ENCODE measurements at places on chromosomes 7 and 10.
A peak's percentile ranks its signal among the peaks of the same experiment; 100 is the strongest.

GRCh38 chr10:34705563-34705962 lies 109.5 kb downstream of the PARD3 start:
- no peak for DNase-seq

GRCh38 chr10:89091496-89091895 lies 100.9 kb downstream of the FAS start:
- DNase-seq, result no peak

DNA sequence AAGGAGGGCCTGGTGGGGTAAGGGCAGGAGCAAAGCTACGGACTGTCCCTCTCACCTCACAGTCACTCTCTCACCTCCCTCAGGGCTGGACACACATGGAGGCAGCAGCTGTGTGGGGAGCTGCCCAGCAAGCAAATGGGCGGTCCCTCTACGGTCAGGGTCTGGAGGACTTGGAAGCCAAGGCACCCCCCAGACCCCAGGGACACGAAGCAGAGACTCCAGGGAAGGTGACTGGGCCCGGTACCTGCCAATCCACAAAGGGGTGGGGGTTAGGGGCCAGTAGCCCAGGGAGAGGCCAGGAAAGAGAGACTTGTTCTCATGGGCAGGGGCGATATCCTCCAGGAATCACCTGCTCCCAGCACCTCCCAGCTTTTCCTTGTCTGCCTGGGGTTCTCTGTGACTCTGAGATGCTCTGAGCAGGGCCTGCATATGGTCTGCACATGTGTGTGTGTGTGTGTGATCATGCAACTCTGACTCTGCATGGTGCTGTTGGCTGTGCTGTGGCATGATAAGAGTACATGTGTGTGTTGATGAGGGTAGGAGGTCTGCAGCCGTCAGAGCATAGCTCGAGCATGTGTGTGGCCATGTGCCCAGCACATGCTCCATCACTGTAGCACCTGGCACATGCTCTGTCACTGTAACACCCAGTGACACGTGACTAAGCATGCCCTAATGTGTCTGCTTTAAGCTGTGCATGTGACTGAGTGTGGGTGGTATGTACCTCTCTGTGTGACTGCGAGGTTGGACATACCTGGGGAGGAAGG lies 4.6 kb upstream of the LDB3 start:
- DNase-seq, result no peak

- no peak for DNase-seq
Measured at GRCh38 chr7:156929789-156930539, 19.5 kb upstream of the NOM1 start.

DNA sequence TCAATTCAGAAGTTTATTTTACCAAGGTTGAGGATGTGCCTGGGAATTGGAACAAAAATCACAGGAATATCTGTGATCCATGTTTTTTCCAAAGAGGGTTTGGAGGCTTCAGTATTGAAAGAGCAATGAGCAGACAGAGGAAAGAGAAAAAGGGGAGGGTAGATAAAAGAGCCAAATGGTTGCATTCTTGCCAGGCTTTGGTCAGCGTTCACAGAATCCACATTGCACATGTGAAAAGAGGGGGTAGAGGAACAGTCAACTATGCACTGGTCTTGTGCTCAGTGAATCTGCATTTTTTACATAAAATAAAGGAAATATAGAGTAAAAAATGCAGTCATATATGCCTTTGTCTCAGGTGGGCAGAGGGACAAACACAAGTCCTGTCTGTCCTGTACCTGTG lies 20.6 kb upstream of the ERCC6 start:
- no peak for DNase-seq

GRCh38 chr10:122476333-122476695 lies 15.0 kb downstream of the HTRA1 start:
- peak; percentile 49 for DNase-seq

- no peak for DNase-seq
Measured at GRCh38 chr10:113711142-113711541, 31.4 kb downstream of the CASP7 start.

GRCh38 chr7:155618708-155619633 lies 25.5 kb upstream of the RBM33 start:
- no peak for DNase-seq
